ENCODE measurements at places on chromosomes 3 and 15.

DNA sequence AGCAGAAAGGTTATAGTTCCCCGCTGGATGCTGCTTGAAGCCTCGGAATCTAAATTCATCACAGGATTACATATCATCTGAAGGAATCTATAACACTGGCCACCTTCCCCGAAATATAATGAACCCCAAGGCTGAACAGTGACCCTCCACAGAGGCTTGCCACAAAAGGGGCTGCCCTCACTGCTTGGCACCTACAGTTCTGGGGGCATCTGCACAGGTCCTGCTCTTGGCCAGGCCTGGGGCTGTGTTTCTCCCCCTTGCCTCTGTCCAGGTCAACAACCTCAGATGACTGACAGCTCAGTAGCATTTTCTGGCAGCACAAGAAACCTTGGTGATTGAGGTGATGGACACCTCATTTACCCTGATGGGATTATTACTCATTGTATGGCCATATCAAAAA is 1.5 kb upstream of the ADAMTS17 start:
- no peak for DNase-seq

GRCh38 chr3:123412076-123412475 is 36.8 kb downstream of the ADCY5 start:
- DNase-seq = no peak

- DNase-seq = no peak
Measured at GRCh38 chr15:62881056-62881455, 161.5 kb upstream of the TPM1 start.

- DNase-seq = no peak
Measured at GRCh38 chr3:195207056-195207455, 63.9 kb downstream of the XXYLT1 start.

DNA sequence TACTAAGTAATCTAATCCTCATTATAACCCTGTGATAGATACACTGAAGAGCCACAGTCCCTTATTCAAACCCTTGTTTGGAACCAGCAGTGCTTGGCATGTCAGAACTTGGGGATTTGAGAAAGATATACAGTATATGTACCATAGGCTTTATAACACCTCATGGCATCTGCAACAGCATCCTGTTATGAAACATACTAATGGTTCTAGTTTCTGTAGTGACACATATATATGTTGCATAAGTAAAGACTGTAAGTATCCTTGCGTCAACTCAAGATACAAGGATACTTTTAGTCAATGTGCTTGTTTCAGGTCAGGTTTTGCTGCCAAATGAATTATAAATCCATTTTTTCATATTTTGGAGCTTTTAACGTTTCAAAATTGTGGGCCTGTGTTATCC is 58.5 kb downstream of the CCNL1 start:
- DNase-seq = no peak

Data from right renal cortex interstitium (tissue), 3 donors.